ENCODE measurements at places on chromosomes 7 and 10.

- no peak for DNase-seq
Observed at GRCh38 chr10:63204667-63205391, 71.7 kb downstream of the NRBF2 start.

GRCh38 chr7:2014391-2015241, 218.1 kb downstream of the MAD1L1 start:
- DNase-seq, result no peak

DNA sequence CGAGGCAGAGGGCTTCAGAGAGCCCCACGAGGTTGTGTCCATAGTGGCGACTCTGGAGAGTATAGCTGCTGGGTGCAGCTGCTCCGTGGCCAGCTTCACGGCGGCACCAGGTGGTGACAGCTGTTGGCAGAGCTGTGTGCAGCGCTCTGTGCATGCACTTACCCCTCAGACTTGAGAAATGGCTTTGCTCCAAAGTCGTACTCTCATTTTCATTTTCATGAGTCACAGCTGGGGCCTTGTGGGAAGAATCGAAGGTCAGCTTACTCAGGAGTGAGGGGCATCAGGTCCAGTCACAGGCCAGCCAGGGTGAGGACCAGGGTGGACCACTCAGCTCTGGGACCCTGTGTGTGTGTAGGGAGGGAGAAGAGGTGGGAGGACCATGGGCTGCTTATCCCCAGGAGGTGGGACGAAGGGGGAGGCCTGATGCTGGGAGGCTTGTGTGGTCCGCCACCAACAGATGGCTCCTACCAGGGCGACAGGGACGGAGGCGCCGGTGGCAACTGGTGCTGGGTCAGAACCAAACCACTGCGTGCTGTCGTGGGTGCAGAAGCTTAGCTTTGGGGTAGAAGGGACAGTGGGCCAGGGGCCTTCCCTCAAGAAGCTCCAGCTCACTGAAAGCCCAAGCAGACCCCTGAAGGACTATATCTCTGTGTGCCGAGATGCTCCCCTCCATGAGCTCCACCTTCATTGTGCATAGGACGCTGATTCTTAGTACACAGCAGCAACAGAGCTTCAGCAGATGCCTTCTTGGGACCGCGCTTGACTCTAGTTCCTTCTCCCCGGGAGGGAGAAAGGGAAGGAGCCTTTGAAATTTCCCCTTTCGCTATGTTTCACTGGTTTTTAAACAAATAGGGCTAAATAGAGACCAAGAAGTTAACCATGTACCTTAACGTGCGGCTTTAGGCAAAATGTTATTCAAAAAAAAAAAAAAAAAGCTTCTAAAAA, 225.0 kb downstream of the CELF2 start:
- DNase-seq, result no peak

- DNase-seq, result no peak
Observed at GRCh38 chr7:80040335-80040734, 94.3 kb upstream of the GNAI1 start.

DNA sequence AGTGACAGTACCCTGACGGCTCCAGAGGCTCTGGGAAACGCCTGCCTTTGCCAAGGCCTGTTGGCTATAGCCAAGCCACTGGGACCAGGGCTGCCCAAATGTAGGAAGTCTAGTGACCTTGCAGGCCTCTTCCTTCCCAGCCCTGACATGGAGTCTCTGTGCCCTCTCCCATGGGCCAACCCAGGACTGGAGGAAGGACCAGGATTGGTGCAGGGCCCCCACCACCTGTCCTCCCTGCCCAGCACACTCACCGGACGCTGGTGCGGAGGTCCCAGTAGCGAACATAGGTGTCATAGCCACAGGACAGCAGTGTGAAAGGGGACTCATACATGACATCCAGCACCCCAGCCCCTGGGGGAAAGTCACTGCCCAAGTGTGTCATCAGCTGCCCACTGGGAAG, 24.0 kb downstream of the DPCD start:
- no peak for DNase-seq

GRCh38 chr10:61456095-61456789, 3.1 kb upstream of the TMEM26 start:
- DNase-seq, result no peak

DNA sequence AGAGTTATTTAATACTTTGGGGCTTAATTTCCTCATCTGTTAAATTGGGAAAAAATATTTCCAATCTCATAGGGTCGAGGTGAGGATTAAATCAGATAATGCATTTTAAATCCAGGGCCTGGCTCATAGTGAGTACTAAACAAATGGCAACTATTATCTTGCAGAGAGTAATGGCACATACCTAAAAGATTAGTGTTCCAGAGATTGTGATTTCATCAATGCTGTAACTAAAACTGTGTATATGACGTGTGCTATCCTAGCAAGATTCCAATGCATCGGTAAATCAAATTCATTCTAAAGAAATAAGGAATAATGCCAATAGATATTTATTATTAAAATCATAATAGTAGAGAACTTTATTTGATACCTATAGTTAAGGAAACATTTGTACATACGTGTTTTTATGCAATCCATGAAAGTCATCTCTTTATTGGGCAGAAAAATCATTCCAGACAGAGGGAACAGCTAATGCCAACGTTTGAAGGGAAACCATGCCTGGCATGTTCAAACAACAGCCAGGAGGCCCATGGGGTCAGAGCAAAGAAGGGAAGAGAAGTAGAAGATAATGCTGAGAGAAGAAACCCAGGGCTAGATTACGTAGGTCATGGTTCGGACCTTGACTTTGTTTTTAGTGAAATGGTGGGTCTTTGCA, 174.8 kb upstream of the AGR3 start:
- DNase-seq, result no peak

DNA sequence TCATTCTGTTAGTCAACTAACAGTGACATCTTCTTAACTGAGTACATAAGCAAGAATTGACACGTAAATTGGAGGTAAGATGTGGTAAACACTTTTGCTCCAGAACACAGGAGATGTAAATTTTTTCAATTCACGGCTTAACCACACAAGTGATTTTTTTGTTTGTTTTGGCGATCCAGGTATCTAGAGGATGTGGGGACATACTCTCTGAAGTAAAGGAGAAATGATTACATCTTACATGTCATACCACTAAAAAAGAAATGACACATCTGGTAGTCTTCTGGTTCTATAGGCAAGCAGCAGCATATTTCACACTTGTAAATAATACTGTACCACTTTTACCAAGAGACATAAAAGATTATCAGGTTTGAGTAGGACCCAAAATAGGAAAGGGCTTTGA, 200.3 kb upstream of the ZWINT start:
- DNase-seq, result no peak

- no peak for DNase-seq
Observed at GRCh38 chr10:35328404-35329037, 7.8 kb upstream of the CCNY start.

DNA sequence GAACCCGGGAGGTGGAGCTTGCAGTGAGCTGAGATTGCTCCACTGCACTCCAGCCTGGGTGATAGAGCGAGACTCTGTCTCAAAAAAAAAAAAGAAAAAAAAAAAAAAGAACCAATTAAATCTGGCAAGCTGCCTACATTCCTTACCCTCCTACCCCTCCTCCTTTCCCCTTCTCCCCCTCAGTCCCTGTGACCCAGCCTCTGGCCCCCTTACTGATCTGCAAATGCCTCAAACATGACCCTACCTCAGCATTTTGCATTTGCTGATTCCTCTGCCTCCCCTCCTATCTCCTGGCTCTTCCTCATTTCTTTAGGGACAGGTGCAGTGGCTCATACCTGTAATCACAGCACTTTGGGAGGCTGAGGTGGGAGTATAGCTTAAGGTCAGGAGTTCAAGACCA, 19.3 kb downstream of the CDHR3 start:
- no peak for DNase-seq

DNA sequence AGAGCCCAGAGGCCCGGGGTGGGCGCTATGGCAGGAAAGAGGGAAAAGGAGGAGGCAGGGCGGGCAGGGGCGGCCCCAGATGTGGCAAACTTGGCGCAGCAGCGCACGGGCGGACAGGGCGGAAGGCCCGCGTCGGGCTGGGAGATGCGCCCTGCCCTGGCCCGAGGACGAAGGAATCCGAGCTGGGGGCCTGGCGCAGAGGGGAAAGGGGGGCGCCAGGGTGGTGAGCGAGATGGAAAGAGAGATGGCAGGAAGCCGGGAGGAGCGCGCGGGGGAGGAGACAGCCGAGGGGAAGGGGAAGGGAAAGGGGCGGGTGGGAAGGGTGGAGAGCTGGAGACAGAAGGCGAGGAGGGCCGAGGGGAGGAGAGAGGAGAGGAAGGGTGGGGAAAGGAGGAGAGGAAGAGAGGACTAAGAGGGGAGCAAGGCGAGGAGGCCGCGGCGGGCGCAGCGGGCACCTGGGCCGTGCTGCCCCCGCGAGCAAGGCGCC, at the start of gene MARVELD1:
Gene MARVELD1, plus strand, starts transcription at position 392 of the 487 bp plus-strand sequence. CDS start 147 bp downstream, outside the sequence.
- DNase-seq, result no peak

GRCh38 chr10:2121929-2122328, 384.6 kb upstream of the ADARB2 start:
- no peak for DNase-seq

- no peak for DNase-seq
Observed at GRCh38 chr7:48255046-48255445, 83.8 kb downstream of the ABCA13 start.

DNA sequence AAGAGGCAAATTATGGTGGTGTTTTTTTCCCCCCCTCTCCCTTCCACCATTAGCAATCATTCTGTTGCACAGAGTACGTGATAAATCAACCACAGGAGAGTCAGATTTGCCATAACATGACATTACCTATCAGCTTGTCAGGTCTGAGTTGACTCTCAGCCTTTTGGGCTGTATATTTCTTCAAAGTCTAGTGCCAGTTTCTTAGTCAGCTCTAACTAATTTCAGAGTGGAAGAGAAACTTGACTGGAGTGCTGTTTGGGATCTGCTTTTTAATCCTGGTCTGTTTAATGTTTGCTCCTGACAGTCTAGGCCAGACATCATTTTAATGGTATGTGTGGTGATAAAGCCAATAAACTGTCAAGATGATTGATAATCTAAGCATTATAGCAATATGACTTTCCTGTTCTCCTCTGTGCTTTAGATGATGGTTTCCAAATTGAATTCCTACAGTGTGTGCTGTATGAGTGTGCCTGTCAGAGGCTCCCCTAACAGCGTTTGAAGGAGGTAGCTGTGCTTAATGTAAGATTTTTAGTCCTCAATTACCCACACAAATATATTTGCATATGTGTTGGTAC, 76.9 kb downstream of the LRMDA start:
- DNase-seq, result no peak

DNA sequence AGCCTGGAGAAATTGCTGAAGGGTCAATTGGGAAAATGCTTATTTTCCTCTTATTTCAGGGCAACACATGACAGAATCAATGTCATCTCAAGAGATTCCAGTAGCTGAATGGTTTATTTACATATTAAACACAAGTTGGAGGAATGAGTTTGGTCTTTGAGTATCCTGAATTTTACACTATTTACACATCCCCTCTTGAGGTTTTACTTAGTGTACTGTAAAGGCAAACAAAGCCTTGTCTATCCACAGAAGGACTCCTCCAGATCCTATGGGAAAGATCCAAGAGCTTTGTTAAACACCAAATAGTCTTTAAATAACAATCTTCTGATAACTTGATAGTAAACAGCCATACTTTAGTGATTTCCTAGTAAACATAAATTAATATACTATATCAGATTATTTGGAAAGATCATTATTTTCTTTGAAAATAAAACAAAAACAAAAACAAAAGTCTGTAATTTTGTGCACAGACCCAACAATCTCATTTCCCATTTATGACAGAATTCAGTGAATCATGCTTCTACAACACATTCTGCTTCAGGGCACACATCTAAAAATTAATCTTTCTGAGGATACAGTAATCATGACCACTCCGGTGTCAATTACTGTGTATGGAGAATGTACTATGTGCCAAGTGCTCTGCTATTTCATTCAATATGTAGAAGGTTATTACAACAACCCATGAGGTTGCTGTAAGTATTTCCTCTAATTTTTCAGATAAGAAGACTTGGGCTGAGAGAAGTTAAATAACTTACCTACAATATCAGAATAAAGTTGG, 575.0 kb upstream of the LRRTM3 start:
- DNase-seq, result no peak

DNA sequence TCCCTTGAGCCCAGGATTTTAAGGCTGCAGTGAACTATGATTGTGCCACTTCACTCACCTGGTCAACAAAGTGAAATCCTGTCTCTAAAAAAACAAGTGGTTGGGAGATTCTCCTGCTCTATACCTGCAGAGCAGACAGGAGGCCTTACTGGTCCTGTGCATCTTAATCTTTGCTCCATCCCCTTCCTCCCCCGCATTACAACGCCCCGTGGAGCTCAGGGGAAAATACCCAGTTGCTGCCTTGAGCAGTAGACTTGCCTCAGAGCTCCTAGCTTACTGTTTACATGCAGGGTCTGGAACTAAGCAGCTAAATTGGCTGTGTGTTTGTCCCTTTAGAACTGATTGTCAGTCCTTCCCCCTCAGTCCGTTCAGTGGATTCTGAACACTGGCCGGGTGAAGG, 123.8 kb upstream of the KMT2E start:
- DNase-seq, result no peak

- DNase-seq, result no peak
Observed at GRCh38 chr10:77927402-77928246, 1.1 kb upstream of the DLG5 start.

DNA sequence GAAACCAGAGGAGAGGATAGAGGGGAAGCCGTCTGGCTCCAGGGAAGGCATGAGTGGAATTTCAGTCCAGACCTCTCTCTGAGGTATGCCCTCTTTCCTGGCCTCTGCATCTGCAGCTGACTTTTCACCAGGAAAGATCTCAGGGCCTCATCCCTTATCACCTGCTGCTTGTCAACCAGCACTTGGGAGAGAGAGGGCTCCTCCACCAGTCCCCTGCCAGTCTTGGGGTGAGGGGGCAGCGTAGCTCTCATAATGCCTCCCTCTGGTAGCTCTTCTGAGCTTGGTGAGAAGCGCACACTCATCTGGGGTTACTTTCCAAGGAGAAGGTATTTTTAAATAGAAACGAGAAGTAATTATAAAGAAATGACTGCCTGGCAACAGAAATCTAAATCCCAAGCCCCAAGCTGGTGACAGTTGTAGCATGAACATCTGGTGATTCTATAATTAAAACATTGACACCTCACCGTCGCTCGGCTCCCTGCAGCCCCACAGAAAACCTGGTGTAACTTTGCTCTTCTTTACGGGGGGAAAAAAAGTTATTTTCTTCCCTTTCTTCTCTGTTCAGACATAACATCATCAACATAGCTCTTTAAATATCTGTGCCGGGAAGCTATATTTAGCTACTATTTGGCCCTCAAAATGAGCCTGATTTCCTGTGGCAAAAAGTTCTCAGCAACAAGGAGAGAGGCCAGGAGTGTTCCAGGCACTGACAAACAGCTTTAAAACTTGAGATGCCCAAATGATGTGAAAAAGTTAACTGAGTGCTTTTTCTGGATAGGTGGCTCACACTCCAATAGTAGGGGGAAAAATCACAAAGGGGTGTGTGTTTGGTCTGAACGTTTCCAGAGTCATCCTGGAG, 26.9 kb downstream of the HIP1 start:
- no peak for DNase-seq

Measured in stimulated activated CD8-positive, alpha-beta memory T cell treated with anti-CD3 and anti-CD28 coated beads, Interleukin-4, amount 100 ng/mL, for 4 hours (primary cell).